ENCODE measurements at places on chromosomes 11 and 22.

DNA sequence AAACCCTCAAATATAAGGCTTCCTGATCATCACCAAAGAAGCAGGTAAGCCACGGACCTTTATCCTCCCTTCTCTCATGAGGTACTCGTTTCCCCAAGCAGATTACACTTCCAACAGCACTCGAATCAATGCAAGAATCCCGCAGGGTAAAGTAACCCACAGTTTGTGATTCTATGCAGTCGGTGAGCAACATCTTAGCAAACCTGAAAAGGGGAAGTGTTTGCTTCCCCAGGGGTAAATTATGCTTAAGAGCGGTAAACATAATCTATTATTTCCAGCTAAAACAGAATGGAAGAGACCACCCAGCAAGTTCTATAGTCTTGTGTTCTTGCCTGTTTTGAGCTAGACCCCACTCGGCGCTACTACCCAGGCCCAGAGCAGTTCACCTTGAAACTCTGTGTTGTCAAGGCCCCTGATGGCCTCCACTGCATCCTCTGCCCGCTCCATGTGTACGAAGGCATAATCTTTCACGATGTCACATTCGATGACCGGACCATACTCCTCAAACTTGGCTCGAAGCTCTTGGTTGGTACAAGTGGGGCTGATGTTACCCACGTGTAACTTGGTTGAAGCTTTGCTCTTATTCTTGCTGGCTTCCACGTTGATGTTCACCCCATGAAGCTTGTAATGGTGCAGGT lies 1.3 kb downstream of the RBM4B start:
- no peak for DNase-seq

DNA sequence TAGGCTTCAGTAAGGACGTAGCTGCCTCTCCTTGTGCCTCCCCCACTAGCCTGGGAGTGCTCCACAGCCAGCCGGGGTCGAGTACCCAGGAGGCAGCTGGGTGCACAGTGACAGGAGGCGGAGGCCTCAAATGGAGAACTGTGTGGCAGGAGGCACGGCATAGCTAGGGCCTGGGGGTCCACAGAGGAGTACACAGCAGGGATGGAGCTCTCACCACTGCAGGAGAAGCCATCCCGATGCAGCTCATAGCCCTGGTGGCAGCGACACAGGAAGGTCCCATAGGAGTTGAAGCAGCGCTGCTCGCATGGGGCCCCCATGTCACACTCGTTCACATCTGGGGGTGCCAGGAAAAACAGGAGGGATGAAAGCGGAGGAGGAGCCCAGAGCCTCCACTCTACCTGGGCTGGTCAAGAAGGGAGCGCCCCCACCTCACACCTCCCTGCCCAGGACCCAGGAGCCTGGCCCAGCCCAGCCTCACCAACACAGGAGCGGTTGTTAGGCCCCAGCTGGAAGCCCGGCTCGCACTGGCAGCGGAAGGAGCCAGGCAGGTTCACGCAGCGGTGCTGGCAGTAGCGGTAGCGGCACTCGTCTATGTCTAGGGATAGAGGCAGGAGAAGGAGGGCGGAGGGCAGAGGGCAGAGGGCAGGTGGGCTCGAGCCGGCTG lies 2.8 kb downstream of the EFEMP2 start:
- no peak for DNase-seq

GRCh38 chr22:32632512-32633315 lies 158.1 kb downstream of the FBXO7 start:
- DNase-seq = no peak

- DNase-seq = no peak
Observed at GRCh38 chr11:69921128-69922014, 102.2 kb upstream of the FGF3 start.

- no peak for DNase-seq
Observed at GRCh38 chr11:114033066-114033465, 26.4 kb upstream of the ZBTB16 start.

DNA sequence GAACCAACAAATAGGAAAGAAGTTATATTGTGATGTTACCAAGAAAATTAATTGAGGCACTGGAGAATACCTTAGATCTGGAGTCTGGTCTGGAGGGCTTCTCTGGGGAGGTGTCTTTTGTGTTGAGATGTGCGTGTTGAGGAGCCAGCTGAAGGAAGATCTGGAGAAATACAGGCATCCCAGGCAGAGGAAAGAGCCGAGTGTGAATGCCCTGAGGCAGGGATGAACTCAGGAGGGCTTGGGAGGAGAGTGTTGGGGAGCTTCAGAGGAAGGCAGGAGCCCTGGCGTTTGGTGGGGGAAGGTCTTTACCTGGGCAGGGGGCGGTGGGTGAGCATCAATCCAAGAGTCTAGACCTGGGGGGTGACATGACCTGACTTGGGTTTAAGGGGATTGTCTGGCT lies 13.1 kb downstream of the SYNGR1 start:
- DNase-seq = no peak

DNA sequence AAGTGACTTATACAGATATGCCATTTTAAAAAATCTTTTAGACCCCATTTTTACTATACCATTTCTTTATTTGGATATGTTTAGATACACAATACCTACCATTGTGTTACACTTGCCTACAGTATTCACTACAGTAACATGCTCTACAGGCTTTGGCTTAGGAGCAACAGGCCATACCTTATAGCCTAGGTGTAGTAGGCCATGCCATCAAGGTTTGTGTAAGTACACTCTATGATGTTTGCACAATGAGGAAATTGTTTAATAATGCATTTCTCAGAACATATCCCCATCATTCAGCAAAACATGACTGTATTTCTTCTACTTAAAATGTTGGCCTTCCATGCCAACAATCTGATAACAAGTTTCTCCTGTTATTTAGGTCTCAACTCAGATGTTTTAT lies 1559.5 kb upstream of the TENM4 start:
- no peak for DNase-seq

- DNase-seq = no peak
Observed at GRCh38 chr11:71151561-71151960, 100.8 kb downstream of the SHANK2 start.

GRCh38 chr22:40418366-40419201 lies 48.2 kb downstream of the SGSM3 start:
- DNase-seq = no peak

DNA sequence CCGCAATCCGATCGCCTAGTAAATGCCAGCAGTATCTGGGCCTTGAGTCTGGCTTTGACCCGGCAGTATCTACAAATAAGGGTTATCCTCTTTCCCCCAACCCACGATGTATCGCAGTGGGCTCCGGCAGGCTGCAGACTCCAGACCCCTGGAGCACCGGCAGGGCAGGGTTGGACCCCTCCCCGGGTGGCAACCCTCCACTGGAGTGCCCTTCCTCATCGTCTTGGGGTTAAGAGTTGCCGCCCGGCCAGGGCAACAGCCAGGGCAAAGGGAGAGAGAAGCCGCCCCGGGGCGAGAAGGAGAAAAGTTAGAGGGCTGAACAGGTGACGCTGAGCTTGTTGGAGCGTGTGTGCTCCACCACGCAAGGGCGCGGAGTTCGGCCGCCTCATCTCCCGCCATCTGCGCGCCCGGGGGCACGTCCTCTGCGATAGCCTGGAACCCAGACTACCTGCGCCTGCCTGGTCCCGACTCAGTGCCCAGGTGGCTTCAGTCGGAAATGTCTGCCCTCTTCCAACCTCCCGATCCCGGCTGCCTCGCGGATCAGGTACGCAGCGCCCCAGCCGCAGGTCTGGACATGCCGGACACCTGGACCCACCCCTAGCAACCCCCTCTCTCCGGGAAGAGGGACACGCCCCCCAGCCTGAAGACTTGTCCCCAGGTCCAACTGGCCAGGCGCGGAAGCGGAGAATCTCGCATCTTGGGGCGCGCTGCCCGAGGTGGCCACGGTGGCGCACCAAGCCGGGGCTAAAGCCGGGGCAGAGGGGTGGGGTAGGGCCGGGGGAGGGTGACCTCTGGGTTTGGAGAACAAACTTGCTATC lies 1.2 kb downstream of the DSCAML1 start:
- DNase-seq = no peak

DNA sequence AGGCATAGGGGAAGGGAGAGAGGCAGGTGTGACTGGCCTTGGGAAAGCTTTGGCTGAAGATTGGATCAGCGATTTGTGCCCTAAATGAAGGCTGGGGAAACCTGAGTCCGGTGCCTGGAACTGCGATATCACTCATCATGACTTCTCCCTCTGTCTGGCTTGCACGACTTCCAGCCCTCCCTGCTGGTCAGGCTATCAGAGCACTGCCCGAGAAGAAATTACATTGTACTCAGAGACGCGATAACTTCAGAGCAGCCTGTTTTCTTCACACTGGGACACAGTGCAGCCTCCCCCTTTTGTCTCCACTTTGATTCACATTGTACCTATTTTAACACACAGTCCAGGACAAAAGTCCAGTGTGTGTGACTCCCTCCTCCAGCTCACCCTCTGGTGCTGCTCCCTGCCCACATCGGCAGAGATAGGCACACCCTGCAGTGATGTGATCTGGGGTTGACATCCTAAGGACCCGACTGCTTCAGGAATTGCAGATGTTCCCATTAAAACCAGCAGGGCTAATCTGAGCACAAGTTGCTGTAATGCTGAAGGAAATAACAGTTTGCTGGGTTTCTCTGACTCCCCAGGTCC lies 62.1 kb upstream of the CADM1 start:
- no peak for DNase-seq

DNA sequence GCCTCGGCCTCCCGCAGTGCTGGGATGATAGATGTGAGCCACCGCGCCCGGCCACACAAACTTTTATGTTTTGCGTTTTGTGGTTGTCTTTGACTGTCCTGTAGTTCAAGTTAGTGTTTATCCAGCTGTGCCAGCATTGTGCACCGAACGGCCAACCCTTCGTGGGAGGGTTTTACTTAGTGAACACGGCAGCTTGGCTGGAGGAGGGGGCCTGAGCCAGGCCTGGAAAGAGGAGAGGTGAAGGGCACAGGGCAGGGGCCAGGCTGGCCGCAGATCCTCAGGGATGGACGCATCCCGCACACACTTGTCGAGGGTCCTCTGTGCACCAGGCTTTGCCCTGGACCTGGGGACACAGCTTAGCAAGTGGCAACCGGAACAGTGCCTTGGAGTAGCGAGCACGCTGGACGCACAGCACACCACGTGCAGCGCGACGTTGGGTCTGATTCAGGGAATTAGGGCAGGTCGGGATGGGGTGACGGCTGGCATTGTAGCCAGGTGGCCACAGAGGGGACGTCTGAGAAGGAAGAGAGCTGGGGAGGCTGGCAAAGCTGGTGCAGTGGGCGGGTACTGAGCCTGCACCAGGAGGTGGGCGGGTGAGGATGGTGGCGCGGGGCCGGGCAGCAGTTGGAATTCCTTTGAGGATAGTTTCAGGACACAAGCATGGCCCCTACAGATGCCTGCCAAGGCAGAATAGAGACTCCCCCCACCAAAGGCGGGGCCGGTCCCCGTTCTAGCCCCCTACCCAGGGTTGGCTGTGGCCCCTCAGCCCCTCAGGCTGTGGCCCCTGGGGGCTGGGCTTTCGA lies 13.4 kb downstream of the EPS8L2 start:
- DNase-seq = no peak

- no peak for DNase-seq
Observed at GRCh38 chr11:44564670-44565210, 723 bp upstream of the CD82 start.

DNA sequence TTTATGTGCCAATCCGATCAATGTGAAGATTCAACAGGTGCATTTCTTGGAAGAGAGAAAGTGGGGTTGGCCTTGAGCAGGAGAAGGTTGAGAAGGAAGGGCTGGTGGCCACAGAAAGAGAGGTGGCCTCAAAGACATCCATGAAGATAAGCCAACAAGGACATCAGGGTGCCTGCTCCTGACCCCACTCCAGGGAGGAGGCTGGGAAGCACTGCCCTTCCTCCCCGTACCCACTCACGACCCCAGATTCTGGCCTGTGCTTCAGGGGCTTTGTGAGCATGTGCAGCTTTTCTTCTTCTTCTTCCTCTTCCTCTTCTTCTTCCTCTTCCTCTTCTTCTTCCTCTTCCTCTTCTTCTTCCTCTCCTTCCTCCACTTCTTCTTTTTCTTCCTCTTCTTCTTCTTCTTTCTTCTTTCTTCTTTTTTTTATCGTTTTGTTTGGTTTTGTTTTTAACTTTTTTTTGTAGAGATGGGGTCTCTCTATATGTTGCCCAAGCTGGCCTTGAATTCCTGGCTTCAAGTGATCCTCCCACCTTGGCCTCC lies 30.3 kb downstream of the DKK3 start:
- no peak for DNase-seq

All from stimulated activated CD4-positive, alpha-beta T cell treated with anti-CD3 and anti-CD28 coated beads, Interleukin-1b, Interleukin-23, amount 100 ng/mL, for 48 hours (primary cell).